Activated T-cell treated with anti-CD3 and anti-CD28 coated beads for 4 hours (primary cell): ENCODE measurements at places on chromosomes 6 and 20.

- DNase-seq = no peak
Observed at GRCh38 chr6:136326038-136326553, 36.5 kb upstream of the BCLAF1 start.

DNA sequence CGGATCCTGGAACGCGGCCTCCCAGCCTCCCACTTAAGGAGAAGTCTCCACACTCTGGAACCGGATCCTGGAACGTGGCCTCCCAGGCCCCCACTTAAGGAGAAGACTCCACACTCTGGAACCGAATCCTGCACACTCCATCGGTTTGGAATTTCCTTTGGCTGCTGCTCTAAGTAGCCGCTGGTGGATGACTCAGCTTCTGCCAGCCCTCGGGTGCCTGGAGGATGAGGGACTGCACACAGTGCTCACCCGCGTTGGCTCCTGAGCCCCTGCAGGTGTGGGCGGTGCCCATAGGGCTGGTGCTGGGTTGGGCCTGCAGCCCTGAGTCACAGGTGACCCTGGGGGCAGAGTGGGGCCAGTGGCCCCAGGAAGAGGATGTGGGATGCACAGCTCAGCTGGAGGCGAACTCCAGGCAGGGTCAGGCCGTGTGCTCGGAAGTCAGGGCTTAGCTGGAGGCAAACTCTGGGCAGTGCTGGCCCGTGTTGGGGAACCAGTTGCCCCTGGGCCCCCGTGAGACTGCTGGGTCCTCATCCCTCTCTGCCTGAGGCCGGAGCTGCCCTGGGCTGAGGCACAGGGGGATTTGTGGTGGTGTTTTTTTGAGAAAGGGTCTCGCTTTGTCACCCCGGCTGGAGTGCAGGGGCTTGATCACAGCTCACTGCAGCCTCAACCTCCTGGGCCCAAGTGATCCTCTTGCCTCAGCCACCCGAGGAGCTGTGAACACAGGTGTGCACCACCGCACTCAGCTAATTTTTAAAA is 13.9 kb upstream of the TNFRSF6B start:
- no peak for DNase-seq

- DNase-seq = no peak
Observed at GRCh38 chr6:138372711-138373463, 4.8 kb upstream of the SMIM28 start.

DNA sequence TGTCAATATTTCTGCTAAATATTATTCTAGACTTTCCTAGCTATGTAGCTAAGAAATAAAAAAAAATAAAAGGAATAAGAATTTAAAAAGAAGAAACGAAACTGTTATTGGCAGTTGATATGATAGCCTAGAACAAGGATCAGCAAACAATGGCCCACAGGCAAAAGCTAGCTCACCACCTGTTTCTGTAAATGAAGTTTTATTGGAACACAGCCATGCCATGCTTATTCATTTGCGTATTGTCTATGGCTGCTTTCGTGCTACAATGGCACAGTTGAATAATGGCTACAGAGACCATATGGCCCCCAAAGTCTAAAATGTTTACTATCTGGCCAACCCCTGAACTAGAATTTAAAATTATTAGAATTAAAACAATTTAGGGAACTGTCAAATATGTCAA is 952.6 kb upstream of the MAP3K7 start:
- DNase-seq = no peak

DNA sequence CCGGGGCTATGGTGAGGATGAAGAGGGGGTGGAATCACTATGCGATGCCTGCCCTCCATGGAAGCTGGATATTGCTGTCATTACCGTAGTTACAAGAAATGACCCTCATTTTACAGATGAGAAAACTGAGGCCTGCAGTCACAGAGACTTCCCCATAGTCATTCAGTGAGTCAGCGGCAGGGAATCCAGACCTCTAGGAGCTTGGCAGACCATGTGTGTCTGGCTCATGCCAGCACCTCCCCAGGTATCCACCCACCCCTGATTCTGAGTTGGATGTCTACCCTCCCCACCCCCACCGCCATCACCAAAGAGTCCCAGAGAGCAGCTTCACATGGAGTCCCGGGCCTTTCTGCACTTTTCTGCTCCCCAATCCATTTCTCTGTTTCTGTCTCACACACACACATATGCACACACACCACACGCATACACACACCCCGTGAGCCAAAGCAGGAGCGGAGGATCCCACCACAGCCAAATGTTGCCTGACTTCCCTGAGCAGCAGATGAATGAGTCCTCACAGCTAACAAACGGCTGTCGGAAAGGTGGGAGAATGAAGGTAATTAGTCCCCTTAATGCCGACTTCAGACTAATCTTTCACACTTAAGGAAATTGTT is 24.8 kb downstream of the CDH22 start:
- no peak for DNase-seq

GRCh38 chr6:27617700-27618689 is 145.1 kb upstream of the ZNF184 start:
- DNase-seq = no peak
